ENCODE measurements at places on chromosomes 3 and 15. TPM values are rescaled to one million over a fixed set of nuclear protein-coding genes. Genes with fewer than 3 reads are reported as not detected.

DNA sequence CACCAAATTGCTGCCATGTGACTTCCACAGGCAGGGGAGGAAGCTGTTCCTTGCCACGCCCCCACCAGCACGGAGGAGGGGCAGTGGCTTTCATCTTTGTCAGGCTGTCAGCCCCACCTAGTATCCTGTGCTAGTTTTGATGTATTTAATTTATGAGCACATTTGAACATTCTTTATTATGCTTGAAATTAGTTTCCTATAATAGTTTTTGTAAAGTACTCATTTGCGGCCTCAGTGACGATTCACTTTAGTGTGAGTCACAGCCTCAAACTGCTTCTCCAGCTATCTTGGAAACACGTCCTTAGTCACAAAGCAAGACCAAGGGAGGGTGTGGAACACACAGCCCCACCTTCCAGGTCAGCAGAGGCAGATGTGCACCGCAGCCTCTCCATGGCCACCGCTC is 239.9 kb upstream of the ATP10A start:
- no peak for DNase-seq

DNA sequence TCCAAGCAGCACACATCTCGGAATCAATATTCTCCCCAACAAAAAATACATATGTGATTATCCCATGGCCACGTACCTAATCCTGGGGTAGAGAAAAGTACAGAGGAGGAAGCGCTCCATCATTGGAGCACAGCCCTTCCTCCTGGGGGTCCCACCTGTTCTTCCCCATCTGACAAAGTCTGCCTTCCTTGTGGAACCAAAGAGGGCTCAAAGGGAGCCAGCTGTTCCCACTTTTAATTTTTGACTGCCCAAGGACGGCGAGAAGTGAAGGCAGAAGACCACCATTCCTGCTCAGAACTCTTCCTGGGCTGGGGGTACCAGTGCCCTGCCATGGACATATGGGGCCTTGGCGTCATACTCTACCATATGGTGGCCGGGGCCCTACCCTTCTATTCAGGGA is 14.1 kb upstream of the FANCD2 start:
- no peak for DNase-seq

DNA sequence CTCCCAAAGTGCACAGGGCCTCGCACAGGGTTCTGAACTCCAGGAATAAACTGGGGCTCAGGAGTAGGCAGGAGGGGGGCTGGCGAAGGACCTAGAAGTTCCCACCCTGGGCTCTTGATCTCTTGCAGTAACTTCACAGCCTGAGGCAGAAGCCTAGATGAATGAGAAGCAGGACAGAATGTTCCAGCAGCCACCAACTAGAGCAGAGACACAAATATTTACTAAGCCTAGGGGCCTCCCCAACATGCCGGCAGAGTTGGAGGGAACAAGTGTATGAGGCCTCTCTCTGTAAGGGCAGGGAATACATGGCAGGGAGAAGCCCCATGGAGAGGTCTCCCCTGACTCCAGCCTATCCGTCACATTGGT is 25.3 kb upstream of the C15orf39 start:
- DNase-seq = peak; percentile 86

GRCh38 chr3:170128259-170128976 is 53.1 kb downstream of the PHC3 start:
- DNase-seq = no peak

- no peak for DNase-seq
Measured at GRCh38 chr3:38723569-38724391, 74.3 kb upstream of the SCN5A start.

DNA sequence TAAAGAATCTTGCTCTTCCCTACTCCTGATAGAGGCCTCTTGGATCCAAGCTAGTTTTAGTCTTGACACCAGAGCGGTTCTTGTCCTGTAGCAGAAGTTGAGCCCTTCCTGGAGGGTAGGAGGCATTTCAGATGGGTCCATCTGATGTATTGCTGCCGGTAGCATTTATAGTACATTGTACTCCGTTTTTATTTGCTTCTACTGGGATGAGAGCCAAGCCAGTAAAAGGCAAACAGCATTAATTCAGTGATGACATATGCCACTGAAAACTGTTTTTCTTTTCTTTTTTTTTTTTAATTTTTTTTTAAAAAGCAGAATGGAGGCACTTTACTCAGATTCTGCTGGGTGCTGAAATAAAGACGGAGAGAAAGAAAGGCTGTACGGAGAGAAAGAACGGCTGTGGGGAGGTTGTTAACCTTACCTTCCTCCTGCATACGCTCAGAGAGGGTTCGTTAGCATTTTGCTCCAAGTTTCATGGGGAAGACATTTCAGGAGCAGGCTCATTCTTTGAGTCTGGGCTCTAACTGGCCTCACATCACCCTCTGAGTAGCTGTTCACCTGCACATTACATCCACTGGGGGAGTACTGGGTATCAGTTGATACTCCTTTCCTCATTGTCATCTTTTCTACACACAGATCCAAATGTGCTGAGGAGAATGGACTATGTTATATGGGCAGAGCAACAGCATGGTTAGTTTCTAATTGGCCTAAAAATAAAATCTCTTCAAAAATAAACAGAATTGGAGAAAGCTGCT is 161.5 kb downstream of the FEZF2 start:
- DNase-seq = no peak

DNA sequence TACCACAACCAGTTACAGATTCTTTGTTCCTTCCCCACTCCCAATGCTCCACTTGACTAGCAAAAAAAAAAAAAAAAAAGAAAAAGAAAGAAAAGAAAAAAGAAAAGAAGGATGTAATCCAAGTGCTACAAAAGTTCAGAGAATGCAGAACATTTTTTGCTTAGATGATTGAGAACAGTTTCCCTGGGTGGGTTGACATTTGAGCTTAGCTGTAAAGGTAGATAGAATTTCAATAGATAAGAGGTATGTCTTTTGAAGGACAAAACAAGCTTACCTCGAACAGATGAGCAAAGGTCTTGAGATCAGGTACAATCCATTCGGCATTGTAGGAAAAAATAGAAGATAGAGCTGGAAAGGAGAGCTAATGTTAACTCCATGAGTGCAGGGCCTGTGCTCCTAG is 344.6 kb upstream of the NECTIN3 start:
- DNase-seq = no peak

DNA sequence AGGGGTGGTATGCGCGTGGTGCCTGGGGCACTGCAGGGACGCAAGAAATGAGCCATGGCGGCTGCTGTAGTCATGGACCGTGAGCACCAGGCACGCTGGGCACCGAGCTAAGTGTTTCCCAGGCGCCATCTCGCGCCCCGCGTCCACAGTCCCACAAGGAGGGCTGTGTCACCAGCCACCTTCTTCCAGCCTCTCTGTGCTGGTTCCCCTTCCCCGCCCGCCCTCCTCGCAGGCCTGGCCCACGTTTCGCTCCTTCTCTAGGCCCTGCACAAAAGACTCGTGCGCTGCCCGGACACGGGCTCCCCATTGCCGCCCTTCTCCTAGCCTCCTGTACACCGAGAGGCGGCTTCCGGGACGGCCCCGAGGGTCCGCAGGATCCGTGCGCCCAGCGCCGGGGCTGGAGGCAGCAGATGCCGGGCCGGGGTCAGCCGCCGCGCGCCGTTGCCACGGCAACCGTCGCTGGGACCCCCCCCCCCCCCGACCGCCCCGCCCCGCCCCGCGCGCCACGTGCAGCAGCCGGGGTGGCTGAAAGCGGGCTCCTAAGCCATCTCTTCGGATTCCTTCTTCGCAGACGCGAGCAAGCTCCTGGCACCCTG is 113.4 kb downstream of the SRGAP3 start:
- DNase-seq = no peak

GRCh38 chr15:72570059-72570458 is 84.4 kb upstream of the GOLGA6B start:
- DNase-seq = no peak

- no peak for DNase-seq
Measured at GRCh38 chr3:72078676-72079368, 293.9 kb upstream of the PROK2 start.

- DNase-seq = no peak
Measured at GRCh38 chr3:180804916-180805315, 107.6 kb upstream of the FXR1 start.

- no peak for DNase-seq
Measured at GRCh38 chr3:33954956-33955355, 156.5 kb downstream of the PDCD6IP start.

DNA sequence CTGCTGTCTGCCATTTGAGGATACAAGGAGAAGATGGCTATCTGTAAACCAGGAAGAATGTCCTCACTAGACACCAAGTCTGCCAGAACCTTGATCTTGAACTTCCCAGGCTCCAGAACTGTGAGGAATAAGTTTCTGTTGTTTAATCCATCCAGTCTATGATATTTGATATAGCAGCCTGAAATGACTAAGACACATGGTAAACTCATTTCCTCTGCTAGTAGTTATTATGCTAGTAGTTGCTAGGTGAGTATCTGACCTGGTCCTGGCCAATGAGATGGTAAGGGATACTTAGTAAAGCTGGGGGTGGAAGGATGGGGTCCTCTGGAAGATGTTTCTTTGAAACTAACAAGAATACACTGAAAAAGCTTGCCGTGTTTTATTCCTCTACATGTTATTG is 280.7 kb upstream of the ARHGEF26 start:
- DNase-seq = no peak

- no peak for DNase-seq
Measured at GRCh38 chr3:190865828-190866227, 3.3 kb upstream of the GMNC start.

- no peak for DNase-seq
Measured at GRCh38 chr3:196918968-196919367, 23.4 kb downstream of the NCBP2 start.

DNA sequence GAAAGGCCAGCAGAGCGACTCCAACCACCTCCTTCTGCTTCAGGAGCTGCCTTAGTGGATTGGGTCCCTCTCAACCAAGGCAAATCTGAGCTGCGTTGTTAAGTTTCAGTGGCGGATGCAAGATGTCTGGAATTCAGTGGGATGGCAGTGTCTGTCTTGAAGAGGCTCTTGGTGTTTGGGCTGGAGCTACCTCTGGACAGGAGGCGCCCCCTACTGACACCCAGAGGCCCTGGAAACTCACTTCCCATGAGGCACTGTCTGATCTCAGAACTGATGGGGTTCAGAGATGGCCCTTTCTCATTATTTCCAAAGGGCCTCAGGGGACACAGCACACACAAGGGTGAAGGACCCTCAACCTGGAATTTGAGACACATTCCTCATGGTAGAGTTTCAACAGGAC is 6.0 kb upstream of the SLC28A1 start:
- peak; percentile 79 for DNase-seq

DNA sequence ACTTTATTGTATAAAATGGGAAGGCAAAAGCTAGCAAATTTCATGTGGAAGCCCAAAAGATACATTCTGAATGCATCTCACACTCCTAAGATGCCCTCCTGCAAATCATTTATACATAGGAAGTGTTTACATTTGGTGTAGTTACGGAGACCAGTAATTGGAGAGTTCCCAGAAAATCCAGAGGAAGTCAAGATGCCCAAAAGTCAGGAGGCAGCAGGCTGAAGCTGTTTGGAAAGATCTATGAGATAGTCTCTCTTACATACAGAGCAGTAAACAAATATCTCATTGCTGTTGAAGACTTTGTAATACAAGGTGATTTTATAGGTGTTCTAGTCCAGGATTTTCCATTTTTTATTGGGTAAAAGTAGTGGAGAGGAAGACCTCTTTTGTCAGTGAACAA is 8.8 kb downstream of the KLHL24 start:
- DNase-seq = no peak

- DNase-seq = no peak
Measured at GRCh38 chr3:43958005-43958770, 267.4 kb downstream of the ABHD5 start.

DNA sequence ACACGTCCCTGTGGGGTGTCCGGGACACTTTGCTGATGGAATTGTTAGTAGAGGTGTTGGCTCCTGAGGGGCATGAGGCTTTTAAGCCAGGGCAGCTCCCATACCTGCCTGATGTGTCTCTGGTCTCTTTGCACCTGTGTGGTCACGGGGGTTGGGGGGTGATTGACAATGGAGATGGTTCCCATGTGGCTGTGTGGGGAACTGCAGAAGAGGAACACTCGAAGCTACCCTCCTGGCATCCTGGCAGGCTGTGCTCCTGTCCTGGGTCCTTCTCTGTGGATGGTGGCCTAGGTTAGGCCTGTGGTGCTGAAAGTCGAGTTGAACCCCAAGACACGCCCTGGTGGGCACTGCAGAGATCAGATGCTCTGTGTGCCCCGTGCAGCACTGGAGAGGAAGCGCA is 73.4 kb downstream of the HMCES start:
- no peak for DNase-seq

- DNase-seq = no peak
Measured at GRCh38 chr3:142159083-142159740, 9.9 kb upstream of the TFDP2 start.

- no peak for DNase-seq
Measured at GRCh38 chr3:69712933-69713332, 26.3 kb upstream of the MITF start.

- no peak for DNase-seq
Measured at GRCh38 chr3:117962750-117963149, 1071.9 kb downstream of the IGSF11 start.

DNA sequence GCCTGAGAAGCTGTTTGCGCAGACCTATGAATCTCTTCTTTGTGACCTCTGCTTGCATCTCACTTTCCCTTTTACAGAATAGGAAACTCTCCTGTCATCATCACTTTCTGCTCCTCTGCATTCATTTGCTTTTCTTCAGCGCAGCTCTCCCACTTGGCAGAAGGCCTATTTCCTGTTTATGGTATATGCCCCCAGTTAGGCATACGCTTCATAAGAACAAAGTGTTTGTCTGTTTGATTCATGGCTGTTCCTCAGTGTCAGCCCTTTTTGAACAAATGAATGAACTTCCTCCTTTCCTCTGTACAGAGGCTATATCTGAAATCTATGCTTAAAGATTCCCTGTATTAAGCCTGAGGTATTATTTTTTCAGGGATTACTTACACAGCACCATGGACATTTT is 1216.9 kb upstream of the GBE1 start:
- no peak for DNase-seq

DNA sequence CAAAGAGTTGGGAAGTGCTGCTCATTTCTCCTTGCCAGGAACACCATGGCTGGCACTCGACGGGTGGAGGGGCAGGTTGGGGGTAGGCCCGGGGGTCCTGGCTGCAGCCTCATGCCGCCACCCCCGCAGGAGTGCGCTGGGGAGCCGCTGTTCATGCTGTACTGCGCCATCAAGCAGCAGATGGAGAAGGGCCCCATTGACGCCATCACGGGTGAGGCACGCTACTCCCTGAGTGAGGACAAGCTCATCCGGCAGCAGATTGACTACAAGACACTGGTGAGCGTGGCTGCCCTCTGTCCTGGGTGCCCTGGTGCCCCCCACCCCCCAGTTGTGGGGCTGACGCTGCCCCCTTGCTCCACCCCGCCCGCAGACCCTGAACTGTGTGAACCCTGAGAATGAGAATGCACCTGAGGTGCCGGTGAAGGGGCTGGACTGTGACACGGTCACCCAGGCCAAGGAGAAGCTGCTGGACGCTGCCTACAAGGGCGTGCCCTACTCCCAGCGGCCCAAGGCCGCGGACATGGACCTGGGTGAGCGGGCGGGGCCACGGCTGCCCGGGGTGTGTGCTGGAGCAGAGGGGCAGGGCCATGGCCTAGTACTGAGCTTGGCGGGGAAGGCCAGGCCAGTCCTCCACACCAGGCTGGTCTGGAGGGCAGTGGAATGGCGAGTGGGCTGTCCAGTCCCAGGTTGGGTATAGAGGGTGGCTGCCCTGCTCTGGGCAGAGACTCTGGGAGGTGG is 45.1 kb downstream of the PLXNA1 start:
- DNase-seq = no peak

THRB gene
- total RNA-seq = 39.2 TPM

RFTN1 gene
- 13.9 TPM for total RNA-seq

CD200 gene
- 4.8 TPM for total RNA-seq

COX5A gene
- total RNA-seq = 73.8 TPM

ST8SIA2 gene
- total RNA-seq = not detected

THPO gene
- total RNA-seq = 0.64 TPM

XIRP1 gene
- not detected for total RNA-seq

DNASE1L3 gene
- total RNA-seq = 0.44 TPM

PRSS50 gene
- total RNA-seq = not detected

TTLL13 gene
- not detected for total RNA-seq

SV2B gene
- total RNA-seq = 2.2 TPM
